ENCODE measurements at places on chromosomes 11 and 22.

GRCh38 chr11:130636722-130637464, 188.4 kb downstream of the ADAMTS15 start:
- no peak for DNase-seq

DNA sequence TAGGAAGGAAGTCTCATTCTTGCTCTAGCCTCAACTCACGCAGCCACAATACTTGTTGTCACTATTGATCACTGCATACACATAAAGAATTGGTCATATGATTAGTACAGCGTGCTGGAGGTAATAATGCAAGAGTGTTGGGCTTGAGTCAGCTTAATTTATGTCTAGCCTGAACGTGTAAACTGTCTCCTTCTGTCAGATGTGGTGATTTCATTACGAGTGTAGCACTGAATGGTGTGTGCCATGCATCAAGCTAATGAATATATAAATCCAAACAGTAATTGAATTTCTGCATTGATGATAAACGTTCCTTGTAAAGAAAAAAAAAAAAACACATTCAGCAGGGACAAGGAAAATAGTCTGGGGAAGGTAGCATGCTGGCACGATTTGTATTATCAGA, 396.2 kb upstream of the RAG2 start:
- no peak for DNase-seq

DNA sequence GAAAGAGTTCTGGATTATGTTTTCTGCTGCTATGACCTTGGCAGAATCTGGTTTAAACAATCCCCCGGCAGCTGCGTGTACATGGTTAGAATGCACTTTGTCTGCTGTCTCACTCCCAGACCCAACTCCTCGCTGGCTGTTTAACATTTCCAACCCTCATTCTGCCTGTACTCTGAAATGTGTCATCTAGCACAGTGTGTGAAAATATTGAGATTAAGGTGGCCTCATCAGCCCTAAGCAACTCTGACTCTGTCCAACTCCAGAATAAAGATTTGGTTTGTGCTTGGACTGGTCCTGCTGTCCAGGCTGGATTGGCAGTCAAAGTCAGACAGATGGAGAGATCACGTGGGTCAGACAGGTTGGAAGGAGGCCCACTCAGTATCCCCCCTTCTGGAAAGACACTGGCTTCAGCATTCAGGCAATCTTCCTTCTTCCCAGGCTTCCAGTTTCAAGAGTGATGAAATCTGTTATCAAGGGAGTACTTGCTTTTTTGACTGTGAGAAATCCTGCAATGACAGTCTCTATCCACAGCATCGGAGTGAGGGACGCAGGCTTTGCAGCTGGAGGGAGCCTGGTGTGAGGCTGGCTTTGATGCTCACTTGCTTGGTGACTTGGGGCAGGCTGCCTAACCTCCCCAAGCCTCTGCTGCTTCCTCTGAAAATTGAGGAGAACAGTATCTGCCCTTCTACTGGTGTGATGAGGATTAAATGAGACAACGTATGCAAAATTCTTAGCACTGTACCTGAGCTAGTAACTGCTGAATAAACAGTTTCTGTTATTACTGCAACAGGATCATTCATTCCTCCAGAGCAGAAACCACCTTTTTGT, 29.8 kb downstream of the ABTB2 start:
- no peak for DNase-seq

DNA sequence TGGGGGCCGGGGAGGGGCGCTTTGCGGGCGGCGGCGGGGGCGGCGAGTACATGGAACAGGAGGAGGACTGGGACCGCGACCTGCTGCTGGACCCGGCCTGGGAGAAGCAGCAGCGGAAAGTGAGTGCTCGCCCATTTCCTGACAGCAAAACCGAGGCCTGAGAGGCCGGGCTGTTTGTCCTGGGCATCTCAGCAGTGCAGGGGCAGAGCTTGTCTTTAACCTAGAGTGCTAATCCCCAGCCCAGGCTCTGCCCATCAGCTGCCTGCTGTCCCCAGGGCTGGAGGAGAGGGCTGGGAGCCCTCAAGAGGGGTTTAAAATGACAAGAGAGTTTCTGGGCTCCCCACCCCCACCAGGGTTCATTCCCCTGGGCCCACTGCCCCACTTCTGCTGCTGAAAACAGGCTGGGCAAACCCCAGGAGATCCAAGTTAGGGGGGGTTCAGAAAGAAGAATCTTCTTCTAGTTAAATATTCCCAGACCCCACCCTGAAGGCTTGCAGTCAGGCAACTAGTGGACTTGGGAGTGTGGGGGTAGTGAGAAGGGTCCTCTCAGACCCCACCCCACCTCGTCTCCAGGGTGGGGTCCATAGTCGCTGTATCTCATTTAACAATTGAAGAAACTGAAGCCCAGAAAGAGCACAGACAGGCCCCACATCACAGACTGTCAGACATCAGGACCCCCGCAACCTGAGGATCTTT, 411 bp downstream of the ACTN3 start:
- no peak for DNase-seq

- DNase-seq: no peak
These were observed 51.7 kb upstream of the RCN1 start for GRCh38 chr11:32039149-32039548.

GRCh38 chr11:118214210-118214914, 10.4 kb downstream of the JAML start:
- DNase-seq: peak; percentile 90

GRCh38 chr22:49345896-49346295, 481.8 kb downstream of the BRD1 start:
- DNase-seq: no peak

GRCh38 chr11:39221550-39222138, 2237.8 kb downstream of the LRRC4C start:
- no peak for DNase-seq

- peak; percentile 82 for DNase-seq
These were observed 19.3 kb downstream of the TSSC4 start for GRCh38 chr11:2419638-2420501.

DNA sequence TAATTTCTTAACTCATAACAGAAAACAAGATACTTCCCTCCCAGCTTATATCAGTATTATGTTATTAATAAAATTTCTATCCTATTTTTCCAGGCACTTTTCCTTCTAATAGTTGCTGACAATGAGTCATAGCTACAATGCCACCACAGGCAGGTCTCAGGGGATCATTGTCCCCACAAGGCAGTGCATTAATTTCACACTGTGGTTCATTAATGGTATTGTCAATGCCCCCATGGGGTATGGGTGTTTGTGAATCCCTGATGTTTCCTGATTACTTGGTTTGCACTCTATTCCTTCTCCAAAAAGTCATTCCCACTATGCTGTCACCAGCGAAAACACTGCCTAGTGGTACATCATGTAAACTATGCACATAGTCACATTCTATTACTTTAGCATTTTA, 345.5 kb upstream of the CTSC start:
- no peak for DNase-seq

DNA sequence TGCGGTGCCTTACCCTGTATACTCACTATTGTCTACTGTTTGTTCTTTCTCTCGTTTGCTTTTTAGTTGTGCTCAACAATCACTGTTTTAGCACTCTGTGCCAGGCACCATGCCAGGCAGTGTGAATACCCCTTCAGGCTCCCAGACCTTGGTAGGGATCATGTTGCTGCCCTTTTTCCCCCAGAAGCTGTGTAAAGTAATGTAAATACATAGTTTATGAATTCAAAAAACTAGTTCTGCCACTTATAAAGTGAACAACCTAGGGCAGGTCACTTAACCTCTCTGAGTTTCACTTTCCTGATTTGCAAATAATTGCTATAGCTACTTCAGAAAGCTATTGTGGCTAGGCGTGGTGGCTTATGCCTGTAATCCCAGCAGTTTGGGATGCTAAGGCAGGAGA, 81.0 kb upstream of the CTSC start:
- no peak for DNase-seq

DNA sequence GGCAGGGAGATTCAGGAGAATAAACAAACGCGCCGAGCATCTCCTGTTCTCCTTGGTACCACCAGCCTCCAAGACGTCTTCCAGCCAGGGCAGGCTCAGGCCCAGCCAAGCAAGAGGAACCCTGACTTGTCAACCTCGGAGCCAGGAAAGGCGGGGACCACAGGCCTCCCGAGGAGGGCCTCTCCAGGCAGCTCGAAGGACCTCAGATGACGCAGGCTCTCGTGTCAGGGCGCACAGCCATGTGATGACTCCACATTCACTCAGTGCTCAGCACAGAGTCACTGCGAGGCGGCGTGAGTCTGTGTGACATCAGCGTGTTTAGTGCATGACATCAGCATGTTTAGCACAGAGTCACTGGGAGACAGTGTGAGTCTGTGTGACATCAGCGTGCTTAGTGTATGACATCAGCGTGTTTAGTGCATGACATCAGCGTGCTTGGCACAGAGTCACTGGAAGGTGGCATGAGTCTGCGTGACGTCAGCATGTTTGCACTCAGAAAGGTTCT, 241.4 kb downstream of the BRD1 start:
- no peak for DNase-seq

DNA sequence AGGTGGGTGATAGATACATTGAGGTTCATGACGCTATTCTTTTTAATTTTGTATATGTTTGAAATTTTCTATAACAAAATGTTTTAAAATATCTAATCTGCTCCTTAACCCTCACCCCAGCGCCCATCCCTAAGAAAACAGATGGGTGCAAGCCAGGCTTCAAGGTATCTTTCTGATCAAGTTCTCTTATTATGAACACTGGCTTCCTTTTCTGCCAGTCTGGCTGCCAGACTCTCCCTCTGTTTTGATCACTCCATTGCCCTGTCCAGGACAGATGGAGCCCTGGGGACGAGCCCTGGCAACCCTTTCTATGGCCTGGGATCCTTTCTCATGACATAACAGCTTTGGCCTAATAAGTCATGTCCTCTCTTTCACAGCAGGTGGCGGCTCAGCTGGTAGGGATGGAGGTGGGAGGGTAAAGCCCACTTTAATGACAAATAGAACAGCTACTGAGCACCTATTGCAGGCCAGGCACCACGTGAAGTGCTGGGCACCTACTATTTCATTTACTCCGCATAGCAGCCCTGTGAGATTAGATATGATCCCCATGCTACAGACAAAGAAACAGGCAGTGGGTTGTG, 38.4 kb downstream of the DRD2 start:
- no peak for DNase-seq

DNA sequence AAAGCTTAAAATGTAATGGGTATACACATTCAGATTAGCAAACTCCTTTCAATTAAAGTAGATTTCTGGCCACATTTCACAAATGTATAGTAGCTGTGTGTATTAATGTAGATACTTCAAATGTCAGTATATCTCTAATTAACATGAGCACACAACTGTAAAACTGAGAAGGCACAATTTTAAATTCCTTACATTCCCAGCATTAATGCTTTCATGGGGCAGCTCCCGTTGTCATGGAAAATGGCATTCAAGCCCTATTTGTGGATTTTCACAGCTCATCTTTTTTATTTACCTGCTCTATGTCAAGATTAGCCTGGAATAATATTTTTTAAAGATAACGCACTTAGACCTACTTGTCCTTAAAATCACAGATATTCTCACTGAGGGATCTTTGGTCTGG, 113.6 kb upstream of the SOX6 start:
- no peak for DNase-seq

GRCh38 chr22:39534591-39535356, 2.2 kb upstream of the RPS19BP1 start:
- DNase-seq: peak; percentile 70

- peak; percentile 45 for DNase-seq
These were observed 25.4 kb downstream of the MAML2 start for GRCh38 chr11:96317571-96317970.

DNA sequence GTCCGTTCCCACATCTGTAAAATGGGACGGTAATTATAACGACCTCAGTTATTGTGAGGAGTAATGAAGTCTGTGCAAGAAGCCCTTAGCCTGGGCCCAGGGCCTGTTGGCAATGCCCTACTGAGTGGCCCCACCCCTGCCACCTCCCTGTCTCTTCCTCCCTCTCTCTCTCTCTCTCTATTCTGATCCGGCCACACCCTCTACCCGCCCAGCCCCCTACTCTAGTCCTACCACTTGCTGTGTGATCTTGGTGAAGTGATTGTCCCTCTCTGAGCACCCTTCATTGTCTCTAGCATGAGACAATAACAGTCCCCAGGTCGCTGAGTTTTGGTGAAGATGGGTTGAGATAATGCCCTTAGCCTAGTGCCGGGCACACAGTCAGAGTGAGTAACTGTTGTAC, 7.4 kb upstream of the SEC14L6 start:
- no peak for DNase-seq

DNA sequence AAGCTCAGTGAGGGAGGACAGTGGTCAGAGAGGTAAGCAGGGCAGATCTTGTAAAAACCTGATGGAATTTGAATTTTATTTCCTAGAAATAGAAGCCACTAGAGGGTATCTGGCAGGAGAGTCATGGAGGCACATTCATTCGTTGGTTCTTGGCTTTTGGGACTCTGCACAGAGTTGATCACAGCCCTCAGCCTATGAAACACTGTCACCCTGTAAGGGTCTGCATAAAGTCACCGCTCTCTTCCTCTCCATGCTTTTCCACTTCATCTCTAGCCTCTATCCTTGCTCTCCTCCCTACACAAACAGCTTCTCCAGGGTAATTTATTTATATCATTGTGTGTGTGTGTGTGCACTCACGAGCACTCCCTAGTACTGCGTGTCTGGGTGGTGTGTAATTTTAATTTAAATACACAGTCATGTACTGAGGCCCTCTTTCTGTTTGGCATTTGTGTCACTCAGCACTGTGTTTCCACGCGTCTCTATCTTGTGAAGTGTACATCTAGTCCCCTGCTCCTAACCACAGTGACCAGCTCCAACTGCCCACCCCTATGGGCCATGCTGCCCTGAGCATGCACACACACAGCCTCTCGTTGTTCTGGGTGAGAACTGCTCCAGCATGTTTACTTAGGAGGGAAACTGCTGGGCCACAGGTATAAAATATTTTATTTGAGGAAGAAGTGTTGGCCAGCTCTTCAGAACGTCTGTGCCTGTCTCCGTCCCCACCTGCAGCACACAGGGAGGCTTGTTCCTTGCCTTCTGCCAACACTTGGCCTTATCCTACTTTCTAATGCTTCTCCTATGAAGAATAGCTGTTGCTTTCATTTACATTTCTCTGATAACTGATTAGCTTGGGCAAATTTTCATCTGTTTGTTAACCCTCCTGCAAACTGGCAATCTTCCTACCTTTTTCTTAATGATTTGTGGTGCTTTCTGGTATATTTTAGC, 4.5 kb downstream of the KCNQ1OT1 start:
- no peak for DNase-seq

- DNase-seq: no peak
These were observed 1129.1 kb downstream of the DLG2 start for GRCh38 chr11:84497981-84498411.

DNA sequence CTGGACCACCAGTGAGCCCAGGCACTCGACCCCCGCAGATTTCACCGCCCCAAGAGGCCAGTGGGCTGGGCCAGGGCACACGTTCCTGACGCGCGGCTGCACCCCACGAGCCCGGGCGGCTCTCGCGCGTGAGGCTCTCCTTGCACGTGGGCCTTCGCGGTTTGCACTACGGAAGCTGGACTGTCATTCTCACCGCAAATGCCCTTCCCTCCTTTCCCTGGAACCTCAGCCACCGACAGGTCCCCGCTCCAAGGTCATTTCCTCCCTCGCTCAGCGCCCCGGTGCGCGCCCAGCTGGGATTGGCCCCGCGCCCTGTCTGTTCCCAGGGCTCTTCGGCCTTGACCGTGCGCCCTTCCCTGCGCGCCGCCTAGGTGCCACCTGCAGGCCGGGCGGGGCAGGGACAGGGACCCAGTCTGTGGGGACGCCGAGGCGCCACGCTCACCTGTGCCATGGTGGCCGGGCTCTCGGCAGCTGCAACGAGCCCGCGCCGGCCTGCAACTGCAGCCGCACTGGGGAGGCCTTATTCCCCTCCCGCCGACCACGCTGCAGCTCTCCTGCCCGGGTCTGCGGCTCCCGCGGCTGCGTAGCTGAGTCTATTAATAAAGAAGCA, 2.1 kb upstream of the CPT1A start:
- DNase-seq: no peak
